Gastrocnemius medialis (tissue), 4 donors: ENCODE measurements at places on chromosomes 4 and X. TPM values are rescaled to one million over a fixed set of nuclear protein-coding genes. Genes with fewer than 3 reads are reported as not detected.

Gene PABPC5
- total RNA-seq = 0.51 TPM

Gene PNMA5
- not detected for total RNA-seq

Gene ERAS
- total RNA-seq = not detected

Gene CAPN6
- 0.31 TPM for total RNA-seq

Gene CSAG2
- not detected for total RNA-seq

Gene ADAMTS3
- 0.18 TPM for total RNA-seq

Gene GAGE12G
- total RNA-seq = not detected

DNA sequence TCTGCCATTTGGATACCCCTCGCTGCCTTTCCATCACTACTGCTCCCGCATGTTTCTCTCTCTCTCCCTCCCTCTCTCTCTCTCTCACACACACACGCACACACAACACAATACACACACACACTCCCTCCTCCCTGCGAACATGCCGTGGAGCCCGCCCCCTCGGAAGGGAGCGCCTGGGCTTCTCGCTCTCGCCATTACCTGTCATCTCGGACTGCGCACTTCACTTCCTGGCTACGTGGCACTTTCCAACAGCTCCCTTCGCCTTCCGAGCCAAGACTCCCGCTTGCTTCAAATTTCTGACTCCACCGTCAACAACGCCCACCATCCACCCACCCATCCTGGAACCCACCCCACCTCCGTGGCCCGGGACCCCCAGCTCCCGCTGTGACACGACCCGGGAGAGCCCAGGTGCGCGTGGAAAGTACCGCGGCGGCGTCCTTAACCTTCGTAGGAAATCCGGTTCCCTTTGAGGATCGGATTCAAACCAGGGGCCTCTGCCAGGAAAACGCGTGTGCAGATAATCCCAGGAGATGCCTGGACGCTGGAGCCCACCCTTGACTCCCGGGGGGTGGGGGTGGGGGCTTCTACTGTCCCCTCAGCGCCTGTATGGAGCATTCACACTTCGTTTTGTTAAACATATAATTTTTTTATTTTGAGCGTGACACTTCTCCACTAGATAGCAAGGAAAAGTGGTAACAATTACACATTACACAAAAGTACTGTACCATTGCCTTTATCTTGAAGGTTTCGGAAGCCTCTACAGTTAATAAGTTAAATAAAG, 12.5 kb downstream of the ARX start:
- DNase-seq = no peak
- no peaks in the 10 kb centered on the region for H3K36me3 ChIP-seq
- peak overlapping the region; percentile 27 for H3K4me3 ChIP-seq

DNA sequence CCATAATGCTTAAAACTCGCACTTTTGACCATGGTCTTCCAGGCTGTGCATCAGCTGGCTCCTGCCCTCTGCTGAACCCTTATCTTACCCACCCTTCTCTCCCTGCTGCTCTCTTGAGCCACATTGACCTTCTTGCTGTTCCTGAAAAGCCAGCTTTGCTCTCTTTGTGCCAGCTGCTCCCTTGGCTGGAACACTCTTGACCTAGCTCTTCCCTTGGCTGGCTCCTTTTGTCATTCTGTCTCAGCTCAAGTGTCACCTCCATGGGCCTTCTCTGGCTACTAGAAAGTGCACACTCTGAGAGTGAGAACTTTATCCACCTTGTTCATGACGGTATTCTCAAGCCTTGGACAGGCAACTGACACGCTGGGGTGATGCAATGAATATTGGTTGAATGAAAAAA, 112.1 kb downstream of the MGST2 start:
- DNase-seq = peak; percentile 60
- H3K36me3 ChIP-seq = no peaks in the 10 kb centered on the region
- no peak overlapping the region for H3K27ac ChIP-seq

GRCh38 chr4:173121076-173121561, 47.5 kb upstream of the GALNT7 start:
- H3K4me1 ChIP-seq = no peaks in the 10 kb centered on the region
- no peak overlapping the region for H3K27ac ChIP-seq
- peak; percentile 3 for DNase-seq

DNA sequence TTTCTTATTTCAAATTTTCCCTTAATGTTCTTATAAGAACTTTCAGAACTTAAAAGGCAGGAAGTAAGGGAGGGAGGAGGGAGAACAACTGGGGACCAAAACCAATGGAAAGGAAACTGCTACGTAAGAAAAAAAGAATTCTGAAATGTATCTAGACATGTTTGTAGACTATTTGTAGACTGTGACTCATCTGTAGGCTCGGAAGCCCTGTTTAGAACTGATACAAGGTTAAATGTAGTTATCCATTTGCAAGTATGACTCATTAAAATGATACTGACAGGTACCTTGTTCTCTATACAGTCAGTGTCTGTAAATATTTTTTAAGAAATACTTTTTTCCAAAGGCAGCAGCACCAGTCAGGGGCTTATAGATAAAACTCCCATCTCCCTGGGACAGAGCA, 202.0 kb downstream of the DHX15 start:
- no peak overlapping the region for H3K27ac ChIP-seq
- no peaks in the 10 kb centered on the region for H3K27me3 ChIP-seq
- H3K4me3 ChIP-seq = no peak overlapping the region
- H3K4me1 ChIP-seq = peaks cover 8% of the 10 kb centered on the region
